ENCODE measurements at places on chromosomes 6 and 20.

GRCh38 chr6:47306887-47307286 is 2.8 kb downstream of the TNFRSF21 start:
- no peak for DNase-seq

DNA sequence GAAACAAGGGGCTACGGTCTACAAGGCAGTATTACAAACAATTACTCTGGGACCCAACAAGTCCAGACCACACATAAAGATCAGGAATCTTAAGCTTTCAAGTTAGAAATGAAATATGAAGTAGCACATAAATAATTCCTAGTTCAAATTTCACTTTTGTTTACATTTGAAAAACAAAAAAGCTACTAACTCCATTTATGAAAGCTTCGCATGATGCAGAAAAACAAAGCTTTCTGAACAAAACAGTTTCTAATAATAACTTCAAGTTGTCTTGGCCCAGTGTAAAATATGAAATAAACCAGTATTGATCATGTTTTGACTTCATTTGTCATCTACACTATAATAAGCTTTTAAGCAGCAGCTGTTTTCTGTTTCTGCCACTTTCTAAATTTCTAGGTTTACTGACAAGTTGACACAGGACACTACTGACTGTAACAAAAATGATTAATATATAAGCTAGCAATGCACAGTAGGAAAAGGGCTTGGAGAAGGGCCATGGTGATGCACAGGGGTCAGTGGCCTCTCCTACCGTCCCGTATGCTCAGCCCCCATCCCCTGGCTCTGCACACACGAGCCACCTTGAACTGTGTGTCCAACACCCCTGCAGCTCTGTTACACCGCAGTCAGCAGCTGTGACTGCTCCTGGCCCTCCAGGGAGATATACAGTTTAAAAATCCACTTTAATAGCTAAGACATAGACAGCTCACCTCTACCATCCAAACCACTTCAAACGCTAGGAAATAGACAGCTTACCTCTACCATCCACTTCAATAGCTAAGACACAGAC is 13.3 kb upstream of the RAB22A start:
- no peak for DNase-seq

- DNase-seq: peak; percentile 55
Measured at GRCh38 chr6:105601541-105602236, 198.8 kb upstream of the PREP start.

DNA sequence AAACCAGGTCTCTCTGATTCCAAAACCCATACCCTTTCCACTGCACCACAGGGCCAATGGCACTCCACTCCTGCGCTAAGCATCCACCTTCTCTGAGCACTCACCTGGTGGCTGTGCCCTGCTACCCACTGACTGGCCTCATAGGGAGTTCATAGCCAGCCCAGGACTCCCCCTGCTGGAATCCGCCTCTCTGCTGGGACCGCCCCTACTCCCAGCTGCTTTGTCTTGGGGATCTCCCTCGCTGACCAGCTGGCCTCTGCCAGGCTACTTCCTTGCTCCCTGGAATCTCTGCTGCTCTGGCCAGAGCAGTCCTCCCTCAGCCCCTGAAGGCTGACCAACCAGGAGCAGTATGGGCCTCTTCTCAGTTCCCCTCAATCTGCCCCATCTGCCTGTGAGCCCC is 129.7 kb downstream of the FAXC start:
- peak; percentile 45 for DNase-seq

- DNase-seq: no peak
Measured at GRCh38 chr6:169489563-169490245, 212.1 kb downstream of the WDR27 start.

- no peak for DNase-seq
Measured at GRCh38 chr6:11337306-11337705, 104.8 kb upstream of the NEDD9 start.
